CD4-positive, alpha-beta T cell treated with Interleukin-4 for 1 hour (primary cell): ENCODE measurements at places on chromosomes 5 and 9.

DNA sequence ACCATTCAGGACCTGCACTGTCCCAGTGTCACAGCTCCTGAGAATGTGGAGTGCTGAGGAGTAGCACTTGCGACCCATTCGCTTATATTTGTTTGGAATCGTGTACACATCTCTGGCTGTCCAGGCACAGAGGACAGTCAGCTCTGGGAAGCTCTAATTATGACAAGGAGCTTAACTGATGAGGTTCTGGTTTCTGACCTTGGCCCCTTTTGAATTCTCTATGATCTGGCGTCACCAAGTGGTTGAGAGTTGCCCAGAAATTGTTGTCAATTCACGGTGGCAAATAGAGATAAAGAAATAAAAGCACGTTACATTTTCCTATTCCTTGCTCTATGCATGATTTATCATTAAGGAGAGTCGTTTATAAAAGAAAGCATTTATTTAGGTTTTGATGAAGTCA, 34.9 kb upstream of the LECT2 start:
- DNase-seq = no peak

- no peak for DNase-seq
These were observed 138.2 kb upstream of the MINAR2 start for GRCh38 chr5:129609710-129610109.

DNA sequence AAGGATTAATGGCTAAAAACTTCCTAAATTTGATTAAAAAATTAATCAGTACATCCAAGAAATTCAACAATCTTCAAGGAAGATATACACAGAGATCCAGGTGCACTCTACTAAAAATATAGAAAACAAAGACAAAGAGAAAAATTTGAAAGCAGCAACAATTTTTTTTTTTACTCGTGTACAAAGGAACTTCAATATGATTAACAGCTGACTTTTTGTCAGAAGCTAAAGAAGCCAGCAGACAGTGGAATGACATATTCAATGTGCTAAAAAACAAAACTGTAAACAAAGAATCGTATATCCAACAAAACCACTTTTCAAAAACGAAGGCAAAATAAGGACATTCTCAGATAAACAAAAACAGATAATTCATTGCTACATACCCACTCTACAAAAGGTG, 234.6 kb downstream of the FSTL4 start:
- no peak for DNase-seq

GRCh38 chr9:7079051-7079450, 321.3 kb downstream of the KDM4C start:
- no peak for DNase-seq

DNA sequence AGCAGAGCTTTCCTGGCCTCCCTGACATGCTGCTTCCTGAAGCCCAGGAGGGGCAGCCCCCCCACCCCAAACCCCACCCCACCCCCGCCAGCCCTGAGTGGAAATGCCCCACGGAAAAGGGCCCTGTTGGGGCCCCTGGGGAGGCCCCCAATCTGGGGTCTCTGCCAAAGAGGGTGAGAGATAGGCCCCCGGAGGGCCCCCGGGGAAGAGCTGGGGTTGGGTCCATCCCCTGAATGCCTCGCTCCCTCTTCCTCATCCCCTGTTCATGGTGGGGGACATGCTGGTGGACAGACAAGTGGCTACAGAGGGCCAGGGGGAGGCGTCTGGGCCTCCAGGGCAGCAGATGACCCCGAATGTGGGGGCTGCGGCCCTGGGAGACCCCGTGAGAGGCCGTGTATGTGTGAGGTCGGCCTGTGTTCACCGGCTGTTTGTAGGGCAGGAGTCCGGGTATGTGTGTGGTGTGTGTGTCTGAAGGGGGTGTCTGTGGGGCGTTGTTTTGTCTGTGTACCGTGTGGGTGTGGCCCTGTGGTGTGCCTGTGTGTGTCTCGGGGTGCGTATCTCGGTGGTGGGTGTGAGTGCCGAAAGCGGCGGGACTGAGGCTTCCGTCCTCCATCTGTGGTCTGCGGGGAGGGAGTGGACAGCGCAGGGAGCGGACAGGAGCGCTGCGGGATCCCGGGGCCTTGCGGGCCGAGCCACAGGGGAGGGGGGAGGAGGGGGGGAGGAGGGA, 11.3 kb downstream of the C9orf50 start:
- DNase-seq = peak; percentile 84

DNA sequence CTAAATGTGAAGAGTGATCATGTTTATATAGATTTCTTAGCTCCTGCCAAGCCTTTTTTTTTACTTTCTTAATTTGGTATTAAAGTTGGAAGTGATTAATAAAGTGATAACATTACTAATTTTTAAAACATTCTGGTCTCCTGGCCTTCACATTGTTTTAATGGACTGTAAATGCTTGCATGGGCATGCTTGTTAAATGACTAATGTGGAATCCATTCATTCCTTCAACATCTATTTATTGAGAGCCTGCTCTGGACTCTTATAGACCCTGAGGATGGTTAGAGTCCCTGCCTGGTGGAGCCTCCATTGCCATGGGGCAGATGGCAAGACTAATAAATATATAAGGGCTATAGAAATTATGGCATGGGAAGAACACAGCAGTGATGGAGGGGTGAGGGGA, 103.5 kb downstream of the NTRK2 start:
- DNase-seq = no peak

GRCh38 chr5:98679963-98680362, 93.5 kb upstream of the RGMB start:
- no peak for DNase-seq

DNA sequence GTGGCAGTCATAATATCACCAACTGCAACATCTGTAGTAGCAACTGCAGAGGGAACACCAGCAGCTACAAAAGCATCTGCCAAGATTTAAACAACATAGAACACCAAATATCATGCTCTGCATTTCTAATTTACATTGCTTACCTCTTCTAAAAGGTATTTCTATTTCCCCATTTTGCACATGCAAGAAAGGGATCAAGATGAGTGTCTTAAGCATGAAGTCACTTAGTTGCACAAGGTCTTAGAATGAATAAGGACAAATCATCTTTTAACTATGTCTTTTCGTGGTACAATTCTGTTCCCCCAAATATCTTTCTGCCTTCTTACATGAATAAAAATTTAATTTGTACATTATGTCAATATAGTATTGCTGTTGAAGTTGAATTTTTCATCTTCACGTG, 1746.4 kb downstream of the EFNA5 start:
- no peak for DNase-seq

- no peak for DNase-seq
These were observed 132.3 kb upstream of the COL5A1 start for GRCh38 chr9:134509281-134509680.

GRCh38 chr5:10169359-10169758, 80.3 kb downstream of the ATPSCKMT start:
- no peak for DNase-seq

GRCh38 chr5:15020736-15021135, 149.2 kb upstream of the ANKH start:
- DNase-seq = no peak

- DNase-seq = no peak
These were observed 481.9 kb upstream of the TNC start for GRCh38 chr9:115599898-115600297.

- peak; percentile 38 for DNase-seq
These were observed 453 bp upstream of the DOK3 start for GRCh38 chr5:177509991-177510566.
